ENCODE measurements at places on chromosomes 5 and 9. TPM values are rescaled to one million over a fixed set of nuclear protein-coding genes. Genes with fewer than 3 reads are reported as not detected.

Gene CSF1R
- 24.0 TPM for total RNA-seq

Gene LAMC3
- total RNA-seq = 1.4 TPM

Gene CNTFR
- total RNA-seq = 66.4 TPM

Gene RLN2
- 1.1 TPM for total RNA-seq

GRCh38 chr5:29169886-29170285, 2023.6 kb upstream of the CDH6 start:
- no peak for DNase-seq

DNA sequence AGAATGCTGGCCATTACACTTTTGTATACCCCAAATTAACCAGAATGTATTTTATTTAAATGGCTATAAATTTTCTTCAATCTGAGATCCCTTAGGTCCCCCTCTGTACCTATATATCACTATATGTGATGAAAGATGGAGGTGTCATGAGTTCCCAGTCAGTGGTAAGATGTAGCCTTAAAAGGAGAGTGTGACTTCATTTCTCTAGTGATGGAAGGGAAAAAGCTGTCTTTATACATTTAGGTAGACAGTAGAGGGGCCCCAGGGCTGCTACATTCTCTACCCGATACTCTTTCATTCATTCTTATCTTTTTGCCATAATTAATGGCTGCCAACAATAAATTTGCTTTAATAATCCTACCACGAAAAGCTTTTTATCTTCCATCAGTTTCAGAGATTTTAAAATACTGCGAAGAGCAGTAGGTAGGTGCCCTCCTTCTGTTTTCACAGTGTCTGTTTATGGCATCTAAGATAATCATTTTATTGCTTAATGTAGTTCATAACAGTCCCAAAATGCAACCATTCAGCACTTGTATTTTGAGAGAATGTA, 301.3 kb downstream of the ZNF608 start:
- DNase-seq = no peak

- no peak for DNase-seq
These were observed 8.6 kb downstream of the GOLGA1 start for GRCh38 chr9:124932333-124932732.

DNA sequence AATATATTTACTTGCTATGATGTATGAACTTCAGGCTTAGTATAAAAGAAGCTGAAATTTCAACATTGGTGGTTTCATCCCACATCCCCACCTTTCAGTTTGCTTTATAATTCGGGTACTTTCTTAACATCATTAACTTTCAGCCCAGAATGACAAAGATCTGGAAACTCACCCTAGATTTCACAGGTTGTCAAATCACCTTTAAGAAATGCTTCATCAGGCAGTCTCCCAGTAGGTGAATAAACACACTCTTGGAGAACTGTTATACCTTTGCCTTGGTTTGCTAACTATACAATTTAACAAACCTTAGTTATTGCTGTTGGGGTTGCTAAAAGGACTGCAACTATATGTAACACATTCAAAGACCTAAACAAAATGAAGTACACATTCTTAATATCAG, 54.4 kb downstream of the MLANA start:
- DNase-seq = no peak

- DNase-seq = no peak
These were observed 22.6 kb downstream of the MAP3K1 start for GRCh38 chr5:56837956-56838355.

- no peak for DNase-seq
These were observed 514 bp downstream of the STOML2 start for GRCh38 chr9:35102465-35102768.

- DNase-seq = no peak
These were observed 52.6 kb downstream of the MED27 start for GRCh38 chr9:132026932-132027585.

DNA sequence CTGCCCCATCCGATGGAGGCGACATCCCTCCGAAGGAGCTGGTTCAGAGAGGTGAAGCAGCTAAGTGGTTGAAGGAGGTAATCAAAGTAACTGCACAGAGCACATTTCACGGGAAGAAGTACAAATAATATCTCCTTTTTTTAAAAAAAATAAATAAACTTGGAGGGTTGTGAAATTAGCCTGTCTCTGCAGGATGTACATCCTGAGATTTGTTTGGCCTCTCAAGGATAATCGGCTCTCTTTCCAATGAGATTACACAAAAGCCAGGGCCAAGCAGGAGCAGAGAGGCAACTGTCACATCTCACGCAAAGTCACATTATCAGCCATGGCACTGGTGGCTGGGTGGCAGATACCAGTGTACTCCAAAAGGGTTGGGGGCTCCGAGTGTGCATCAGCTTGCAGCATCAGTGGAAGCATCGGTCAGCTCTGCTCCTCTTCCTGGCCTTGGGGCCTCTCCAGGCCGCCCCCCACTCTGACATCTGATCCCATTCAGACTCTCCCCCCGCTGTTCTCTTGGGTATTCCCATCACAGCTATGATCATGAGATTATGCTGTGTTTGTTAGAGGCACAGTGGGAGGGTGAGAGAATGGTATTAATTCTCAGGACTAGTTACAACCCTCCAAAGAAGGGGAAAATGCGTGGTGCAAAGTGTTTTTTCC, 109.9 kb downstream of the UGCG start:
- no peak for DNase-seq

DNA sequence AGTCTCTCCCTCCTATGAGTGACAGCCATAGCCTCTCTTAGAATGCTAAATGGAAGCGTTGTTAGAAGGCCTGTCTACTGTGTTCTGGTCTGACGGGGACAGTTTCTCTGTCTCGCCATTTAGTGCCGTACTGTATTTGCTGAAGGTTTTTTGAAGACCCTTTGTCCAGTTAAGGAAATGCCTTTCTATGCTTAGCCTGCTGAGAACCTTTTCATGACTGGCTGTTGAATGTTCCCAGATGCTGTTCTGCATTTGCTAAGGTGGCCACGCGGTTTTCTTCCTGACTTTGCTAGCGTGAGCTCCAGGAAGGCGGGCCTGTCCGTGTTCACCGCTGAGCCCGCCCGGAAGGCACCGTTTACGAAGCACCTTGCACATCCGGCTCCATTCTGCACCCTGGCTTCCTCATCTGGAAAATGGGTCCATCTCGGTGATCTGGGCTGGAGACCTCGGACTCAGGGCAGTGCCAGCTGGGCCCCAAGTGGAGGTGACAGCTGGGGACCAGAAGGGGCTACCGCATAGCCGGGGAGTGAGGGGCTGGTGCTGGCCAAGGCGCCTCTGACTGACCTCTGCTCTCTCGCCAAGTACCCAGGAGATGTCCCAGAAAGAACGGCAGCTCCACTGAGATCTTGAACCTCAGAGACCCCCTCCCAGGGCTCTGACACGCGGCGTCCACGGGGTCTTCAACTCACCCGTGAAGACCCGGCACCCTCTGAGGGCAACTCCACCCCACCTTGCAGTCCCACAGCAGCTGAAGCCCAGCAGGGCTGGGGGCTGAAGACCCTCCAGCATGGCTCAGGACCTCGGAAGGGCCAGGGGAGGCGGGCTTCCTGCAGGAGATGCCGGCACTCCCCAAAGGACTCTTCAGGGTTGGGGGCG, 52.5 kb upstream of the NKD2 start:
- no peak for DNase-seq
